ENCODE measurements at places on chromosomes 12 and 14.

DNA sequence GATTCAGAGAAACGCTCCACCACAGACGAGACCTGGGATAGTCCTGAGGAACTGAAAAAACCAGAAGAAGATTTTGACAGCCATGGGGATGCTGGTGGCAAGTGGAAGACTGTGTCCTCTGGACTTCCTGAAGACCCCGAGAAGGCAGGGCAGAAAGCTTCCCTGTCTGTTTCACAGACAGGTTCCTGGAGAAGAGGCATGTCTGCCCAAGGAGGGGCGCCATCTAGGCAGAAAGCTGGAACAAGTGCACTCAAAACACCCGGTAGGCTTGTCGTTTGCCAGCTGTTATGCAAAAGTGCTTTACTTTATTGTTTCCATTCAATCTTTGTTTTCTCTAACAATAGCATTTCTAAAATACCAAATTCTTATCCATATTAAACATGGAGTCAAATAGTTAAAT is 287.3 kb downstream of the NAV3 start:
- ATAC-seq, result no peak

- ATAC-seq, result peak; percentile 71
Measured at GRCh38 chr12:108833355-108833733, 24.0 kb downstream of the SSH1 start.

DNA sequence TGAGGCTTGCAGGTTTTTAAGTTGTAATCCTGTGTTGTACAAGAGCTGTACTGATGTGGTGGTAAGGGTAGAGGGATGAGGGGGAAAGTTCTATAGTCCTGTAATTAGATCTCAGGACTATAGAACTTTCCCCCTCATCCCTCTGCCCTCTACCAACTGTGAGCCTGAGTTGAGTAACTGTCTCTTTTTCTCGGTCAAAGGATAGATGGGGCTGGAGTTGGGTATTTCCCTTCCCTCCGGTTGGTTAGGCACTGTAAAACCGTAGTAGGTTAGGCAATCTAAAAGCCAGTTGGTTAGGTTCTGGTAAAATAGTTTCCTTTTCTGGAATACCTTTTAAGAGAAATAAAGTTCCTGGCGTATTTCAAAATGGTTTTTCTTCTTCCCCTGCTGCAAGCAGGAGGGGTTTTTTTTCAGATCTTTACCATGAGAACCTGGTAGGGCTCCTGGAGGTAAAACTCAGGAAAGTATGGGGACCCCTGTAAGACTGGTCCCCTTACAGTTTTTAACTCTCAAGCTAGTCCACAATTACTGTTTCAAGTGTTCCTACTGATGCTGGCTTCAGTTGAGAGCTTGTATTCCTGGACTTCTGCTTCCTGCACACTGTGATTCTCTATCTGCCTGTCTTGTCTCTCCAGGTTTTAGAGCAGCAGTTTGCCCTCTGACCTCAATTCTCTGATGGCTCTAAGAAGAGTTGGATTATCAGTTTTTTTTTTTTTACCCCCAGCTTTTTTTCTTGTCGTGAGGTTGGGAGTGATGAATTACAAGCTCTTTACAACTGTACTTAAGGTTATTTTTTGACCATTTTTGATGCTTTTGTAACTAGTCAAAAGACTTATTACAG is 58.7 kb downstream of the FUT8 start:
- no peak for ATAC-seq

- no peak for ATAC-seq
Measured at GRCh38 chr12:65956056-65956738, 131.9 kb downstream of the HMGA2 start.

- ATAC-seq, result no peak
Measured at GRCh38 chr12:66598608-66599007, 80.3 kb downstream of the GRIP1 start.

- ATAC-seq, result no peak
Measured at GRCh38 chr12:14357486-14357885, 8.0 kb upstream of the ATF7IP start.

DNA sequence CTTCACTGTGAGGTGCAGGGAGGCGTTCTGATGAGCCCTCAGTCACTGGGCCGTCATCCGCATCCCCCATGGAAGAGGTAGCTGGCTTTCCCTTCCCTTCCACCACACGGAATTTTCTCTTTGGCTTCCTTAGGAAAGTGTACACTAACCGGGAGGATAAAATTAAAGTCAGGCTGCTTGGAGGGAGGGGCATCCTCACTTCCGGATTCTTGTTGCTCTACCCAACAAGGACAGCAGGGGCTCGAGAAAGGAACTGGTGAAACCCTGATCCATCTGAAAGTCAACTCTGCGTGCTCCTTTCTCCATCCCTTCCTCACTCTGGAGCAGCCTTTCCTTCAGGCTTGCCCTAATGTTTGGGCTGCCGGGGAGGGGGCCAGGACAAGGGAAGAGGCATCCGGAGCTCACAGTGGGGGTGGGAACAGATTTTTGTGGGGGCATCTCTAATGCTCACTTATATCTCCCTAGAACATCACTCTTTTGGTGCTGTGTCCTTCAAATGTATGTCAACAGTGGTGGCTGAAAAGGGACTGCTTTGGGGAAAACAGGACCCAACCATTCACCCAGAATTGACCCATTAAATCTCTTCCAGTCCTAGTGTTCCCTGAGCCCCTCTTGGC is 101.4 kb upstream of the FKBP4 start:
- no peak for ATAC-seq

DNA sequence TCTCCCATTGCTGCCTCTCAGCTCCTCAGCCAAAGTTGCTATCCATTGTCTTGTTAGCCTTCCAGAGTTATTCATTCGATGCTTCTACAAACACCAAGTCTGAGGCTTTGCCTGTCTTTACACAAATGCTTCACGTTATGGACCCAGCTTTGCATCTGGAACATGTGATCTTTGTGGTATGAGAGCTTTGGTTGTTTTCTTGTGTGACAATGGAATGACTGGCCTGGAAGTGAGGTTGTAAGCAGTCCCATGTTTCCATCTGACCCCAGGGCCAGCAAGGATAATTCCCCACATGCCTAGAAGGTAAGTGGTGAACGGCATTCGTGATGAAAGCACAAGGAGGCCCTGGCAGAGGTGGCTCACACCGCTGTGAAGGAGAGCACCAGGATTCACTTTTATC is 866.7 kb upstream of the TMEM132C start:
- no peak for ATAC-seq

GRCh38 chr12:28570811-28571210 is 380.6 kb downstream of the CCDC91 start:
- no peak for ATAC-seq

DNA sequence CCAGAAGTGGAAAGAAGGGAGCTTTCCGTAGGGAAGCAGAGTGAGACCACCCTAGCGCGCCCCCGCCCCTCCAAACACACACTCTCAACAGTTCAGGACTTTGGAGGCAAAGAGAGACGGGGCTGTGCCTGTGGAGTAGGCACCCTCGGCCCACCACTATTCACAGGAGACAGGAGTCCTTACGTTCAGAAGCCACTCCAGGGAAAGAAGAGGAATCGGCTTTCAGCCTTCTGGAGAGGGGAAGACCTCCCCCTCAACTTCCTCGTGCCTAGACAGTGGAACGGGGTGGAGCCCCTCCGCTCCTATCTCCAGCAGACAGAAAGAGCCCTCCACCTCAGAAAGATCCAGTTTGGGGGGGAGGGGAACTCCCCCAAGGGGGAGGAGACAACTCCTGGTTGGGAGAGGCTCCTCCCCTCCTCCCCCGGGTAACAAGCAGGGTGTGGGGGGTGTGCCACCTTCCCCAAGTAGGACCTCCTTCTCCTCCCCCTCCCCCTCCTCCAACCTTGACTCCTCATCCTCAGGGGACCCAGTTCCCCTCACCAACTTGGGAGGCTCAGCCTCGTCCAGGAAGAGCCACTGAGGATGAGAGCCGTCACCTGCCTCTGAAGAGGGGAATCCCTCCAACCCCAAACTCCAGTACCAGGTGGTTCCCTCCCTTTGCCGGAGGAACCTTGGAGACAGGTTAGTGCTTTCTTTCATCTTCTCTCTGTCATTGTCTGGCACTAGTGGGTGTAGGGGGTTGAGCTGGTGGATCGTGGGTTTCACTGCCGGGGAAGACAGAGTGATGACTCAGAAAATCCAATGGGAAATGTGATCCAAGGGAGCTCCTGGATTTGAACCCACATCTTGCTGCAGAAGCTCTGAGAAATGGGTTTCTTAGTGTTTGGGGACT is 883 bp downstream of the FOXJ2 start:
- ATAC-seq, result peak; percentile 47

- peak; percentile 88 for ATAC-seq
Measured at GRCh38 chr12:5565933-5566599, 134.2 kb downstream of the NTF3 start.

DNA sequence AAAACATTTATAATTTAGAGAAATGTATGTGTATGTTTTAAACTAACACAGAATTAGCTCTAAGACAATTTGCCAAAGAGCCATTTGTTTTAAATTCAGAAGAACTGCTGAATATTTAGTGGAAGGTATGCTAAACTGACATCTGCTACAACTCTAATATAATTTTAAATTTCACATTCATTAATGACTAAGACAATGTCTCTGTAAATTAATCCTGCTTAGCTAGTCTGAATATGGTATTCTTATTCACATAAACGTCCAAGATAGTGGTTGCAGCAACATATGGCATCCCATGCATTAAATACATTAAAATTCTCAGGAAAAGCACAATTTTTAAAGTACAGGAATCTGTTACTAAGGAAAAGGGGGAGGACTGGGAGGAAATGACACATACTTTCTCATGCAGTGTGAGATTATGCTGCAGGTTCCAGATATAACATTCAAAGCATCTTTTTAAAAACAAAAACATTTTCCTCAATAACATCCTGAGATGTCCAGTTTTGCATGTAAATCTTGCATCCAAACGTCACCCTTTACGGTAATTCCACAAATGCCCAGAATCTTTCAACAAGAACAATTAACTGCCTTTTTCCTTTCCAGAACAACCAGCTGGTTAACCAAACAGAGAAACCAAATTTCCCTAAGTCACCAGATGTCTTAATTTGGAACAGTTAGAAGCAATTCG is 26.9 kb downstream of the WDR89 start:
- ATAC-seq, result peak; percentile 82

- ATAC-seq, result no peak
Measured at GRCh38 chr12:116984098-116984497, 73.3 kb downstream of the FBXW8 start.

DNA sequence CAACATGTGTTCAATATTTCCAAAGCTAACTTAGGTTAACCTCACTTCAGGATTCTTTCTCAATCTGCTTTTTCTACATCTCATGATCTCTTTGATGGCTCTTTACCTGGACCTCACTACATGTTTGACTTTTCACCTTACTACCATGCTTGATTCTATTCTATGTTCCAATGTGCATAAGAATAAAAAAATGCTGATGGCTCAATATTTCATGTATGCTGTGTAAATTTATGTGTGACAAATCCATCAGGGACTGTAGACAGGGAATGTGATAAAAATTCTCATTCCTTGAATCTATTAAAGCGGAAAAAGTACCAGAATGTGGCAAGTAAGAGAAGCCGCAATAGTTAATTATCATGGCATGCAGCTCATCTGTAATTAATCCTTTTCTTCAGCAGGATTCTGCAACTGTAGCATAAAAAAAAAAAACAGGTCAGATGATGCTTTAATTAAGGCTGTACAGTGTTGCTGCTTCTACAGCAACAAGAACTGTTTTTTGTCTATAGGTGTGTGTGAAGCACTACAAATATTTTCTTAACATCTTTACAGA is 276.9 kb upstream of the PRKD1 start:
- no peak for ATAC-seq

DNA sequence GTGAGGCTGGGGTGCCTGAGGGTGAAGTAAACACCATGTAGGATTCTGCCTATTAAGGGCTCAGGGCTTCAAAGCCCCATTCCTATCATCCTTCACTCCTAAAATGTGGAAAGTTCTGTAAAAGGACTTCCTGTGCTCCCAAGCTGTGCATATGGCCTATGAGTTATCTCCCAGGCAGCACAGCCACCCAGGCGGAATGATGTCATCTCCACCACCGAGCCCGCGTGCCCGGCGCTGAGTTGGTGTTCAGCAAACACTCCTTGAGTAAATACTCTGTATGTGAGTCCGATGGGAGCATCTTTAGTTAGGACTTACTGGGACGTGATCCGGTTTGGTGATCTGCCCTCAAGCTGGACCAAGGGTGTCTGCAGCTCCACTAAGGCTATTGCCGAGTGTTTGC is 437.3 kb downstream of the MED13L start:
- ATAC-seq, result no peak

DNA sequence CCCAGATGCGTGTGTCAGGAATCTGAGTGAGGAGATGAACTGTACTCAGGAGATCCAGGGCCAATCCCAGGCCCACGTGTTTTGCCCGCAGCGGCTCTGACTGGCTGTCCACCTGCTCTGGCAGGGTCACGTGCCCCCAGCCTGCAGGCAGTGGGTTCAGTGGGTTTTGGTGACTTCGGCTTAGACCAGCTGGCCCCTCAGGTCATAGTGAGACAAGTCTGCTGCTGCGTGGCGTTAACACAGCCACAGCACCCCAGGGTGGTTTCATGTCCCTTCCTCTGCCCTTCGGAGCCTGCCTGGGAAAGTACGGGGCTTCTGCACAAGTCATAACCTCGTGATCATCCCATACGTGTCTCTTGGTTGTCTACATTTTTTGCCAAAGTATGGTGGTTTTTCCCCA is 2.6 kb downstream of the FBRSL1 start:
- ATAC-seq, result no peak

- ATAC-seq, result no peak
Measured at GRCh38 chr12:133201888-133202287, 20.6 kb downstream of the ZNF268 start.

DNA sequence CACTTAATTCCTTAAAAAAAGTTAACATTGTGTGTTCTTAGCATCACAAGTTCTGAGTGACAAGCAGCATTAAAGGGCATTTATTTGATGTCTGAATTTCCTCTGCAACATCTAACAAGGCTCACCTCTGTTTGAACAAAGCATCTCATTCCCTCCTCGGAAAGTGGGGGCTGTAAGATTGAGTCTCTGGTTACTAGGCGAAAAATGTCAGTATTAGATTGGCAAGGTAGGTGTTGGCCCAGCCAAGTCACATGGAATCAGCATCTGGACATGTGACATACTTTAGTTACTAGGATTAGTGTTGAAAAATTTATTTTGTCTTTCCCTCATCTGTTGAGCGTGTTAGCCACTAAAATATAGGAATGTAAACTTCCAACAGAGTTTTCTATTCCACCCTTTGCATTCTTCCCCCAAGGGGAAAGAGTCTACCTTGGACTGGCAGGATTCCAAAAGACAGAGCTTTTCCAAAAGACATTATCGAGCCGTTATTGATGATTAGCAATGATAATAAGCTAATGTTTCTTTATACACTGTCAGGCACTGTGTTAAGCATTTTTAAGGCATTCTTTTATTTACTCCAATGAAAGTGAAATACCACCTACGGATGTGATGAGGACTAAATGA is 194.9 kb upstream of the BTG1 start:
- ATAC-seq, result no peak

GRCh38 chr14:75781096-75781495 is 120.0 kb downstream of the TTLL5 start:
- ATAC-seq, result no peak

GRCh38 chr12:43434614-43435013 is 117.4 kb downstream of the ADAMTS20 start:
- ATAC-seq, result no peak

GRCh38 chr14:95725685-95726336 is 11.9 kb upstream of the TCL1A start:
- no peak for ATAC-seq

- ATAC-seq, result no peak
Measured at GRCh38 chr14:25014440-25014839, 35.5 kb downstream of the STXBP6 start.

GRCh38 chr14:70842851-70843462 is 33.6 kb upstream of the MAP3K9 start:
- no peak for ATAC-seq

GRCh38 chr12:14129611-14130195 is 148.3 kb upstream of the GRIN2B start:
- no peak for ATAC-seq
